ENCODE measurements at places on chromosomes 5 and 9.

DNA sequence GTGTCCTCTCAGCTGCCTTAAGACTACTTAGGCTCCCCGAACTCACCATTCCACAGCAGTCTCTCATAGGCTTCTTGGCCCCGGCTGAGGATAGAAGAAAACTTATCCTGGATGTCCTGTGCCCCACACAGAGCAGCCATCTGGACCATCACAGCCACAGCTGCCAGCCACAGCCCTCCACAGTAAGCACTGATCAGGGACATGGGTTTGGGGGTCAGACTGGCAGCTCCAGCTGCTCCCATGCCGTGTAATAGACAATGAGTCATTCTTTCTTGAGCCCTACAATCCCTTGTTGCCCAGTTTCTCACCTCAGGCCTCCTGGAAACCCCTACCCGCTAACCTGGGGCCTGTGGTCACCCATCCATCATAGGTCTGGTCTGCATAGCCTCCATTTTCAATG lies 5.7 kb downstream of the CREB3 start:
- DNase-seq = no peak

- DNase-seq = no peak
Measured at GRCh38 chr9:80378669-80379293, 807.0 kb downstream of the TLE4 start.

- DNase-seq = no peak
Measured at GRCh38 chr9:91178281-91179236, 183.2 kb downstream of the AUH start.

DNA sequence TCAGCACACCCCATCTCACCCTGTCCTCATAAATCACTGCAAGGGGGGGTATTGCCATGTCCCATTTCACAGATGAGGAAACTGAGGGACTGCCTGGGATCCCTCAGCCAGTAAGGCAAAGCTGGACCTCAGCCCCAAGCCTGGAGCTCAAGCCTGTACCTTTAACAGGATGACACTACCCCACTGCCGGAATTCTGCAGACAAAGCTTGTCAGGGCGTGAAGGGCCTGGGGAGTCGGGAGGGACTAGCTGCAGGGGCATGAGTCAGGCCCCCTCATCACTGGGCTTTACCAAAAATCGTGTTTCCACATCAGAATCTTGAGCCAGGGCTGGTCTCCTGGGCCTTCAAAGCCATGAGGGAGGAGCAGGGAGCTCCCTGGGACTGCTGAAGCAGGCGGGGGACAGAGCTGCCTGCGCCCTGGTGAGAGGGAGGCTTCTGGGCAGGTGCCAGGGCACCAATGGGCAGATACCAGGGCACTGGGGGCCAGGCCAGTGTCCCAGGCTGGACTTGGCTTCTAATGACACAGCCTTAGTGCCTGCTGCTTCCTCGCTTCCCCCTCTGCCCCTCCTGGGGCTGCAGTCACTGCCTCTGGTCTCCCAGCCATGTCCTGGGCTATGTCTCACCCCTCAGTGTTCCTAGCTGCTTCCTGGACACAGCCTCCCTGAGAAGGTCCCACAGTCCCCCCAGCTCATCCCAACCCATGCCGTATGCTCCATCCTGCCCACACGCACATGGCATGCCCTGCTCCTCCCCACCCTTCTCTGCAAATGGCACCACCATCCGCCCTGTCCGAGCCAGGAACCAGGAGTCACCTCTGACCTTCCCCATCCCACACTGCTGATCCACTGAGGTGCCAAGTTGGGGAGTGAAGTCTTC lies 80.7 kb downstream of the LMX1B start:
- DNase-seq = no peak

DNA sequence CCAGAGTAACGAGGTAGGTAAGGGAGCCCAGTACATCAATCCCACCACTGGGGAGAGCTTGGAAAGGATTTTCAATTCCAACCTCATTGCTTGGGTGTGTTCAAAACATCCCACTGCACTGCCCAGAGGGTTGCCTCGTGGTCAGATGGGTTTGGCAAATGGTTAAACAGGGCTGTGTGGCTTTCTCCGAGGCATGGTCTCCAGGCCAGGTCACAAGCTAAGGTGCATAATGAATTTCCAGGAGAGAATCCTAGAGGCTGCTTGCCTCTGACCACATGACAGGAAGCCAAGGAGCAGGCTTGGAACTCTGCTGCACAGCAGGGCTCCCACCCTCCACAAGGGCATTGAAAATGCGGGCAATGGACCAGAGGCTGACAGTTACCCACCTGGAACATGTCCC lies 51.6 kb downstream of the DAP start:
- DNase-seq = no peak

DNA sequence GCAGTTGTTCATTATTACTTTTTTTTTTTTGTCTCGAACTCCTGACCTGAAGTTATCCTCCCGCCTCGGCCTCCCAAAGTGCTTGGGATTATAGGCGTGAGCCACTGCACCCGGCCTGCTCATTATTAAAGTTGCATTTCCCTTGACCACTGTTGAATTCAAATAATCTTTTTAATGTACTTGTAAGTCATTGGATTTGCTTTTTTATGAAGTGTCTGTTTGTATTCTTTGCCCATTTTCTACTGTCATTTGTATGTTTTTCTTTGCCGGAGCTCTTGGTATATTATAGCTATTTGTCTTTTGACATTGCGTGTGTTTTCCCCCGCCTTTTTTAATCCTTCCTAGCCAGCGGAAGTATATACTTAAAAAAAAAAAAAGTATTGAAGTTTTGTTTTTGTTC lies 22.0 kb downstream of the LRRTM2 start:
- no peak for DNase-seq

GRCh38 chr9:128729766-128730517 lies 6.0 kb upstream of the ZDHHC12 start:
- DNase-seq = no peak

GRCh38 chr5:113510836-113511451 lies 2.5 kb upstream of the YTHDC2 start:
- DNase-seq = peak; percentile 38

DNA sequence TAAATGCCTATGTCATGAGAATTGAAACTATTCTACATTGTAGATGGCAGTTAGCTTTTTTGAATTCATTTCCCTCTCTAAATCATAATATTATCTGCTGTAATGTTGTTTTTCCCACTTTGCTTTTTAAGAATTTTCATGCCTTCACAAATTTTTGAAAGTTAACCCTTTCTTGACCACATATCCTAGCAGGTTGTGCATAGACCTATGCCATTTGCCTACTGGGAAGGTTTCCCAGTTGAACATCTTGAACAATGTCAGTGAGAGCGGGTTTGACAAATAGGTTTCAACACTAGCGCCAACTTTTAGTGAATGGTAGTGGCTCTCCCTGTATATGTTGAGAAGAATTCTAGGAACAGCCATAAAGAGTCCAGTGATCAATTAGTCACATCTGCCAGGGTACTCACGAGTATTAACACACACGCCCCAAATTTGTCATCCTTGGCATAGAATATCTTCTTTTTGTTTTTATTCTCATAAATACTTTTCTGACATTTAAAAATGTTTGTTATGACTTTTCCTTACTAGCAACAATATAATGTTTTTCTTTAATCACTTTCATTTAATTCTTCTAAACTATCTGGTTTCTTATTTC lies 307.6 kb downstream of the PJA2 start:
- DNase-seq = no peak

- DNase-seq = no peak
Measured at GRCh38 chr9:93461414-93461743, 8.0 kb upstream of the FAM120AOS start.

DNA sequence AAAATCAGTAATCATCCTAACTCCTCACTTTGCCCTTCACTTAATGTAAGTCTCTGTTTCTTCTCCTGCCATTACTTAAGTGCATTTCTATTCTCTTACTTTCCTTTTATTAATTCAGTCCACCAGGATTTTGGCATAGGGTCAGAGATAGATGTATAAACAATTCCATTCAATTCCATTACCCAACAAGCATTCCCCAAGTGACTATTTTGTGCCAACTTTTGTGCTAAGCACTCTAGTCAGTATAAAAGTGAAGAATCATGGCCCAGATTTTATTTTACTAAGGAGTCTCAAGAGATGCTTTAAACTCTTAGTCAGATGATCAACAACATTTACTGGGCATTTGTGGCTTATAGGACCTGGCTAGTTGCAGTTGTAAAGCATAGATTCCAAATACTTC lies 159.3 kb downstream of the DMAC1 start:
- no peak for DNase-seq

- DNase-seq = no peak
Measured at GRCh38 chr5:150860246-150860821, 14.0 kb downstream of the IRGM start.

- DNase-seq = no peak
Measured at GRCh38 chr5:17357504-17357903, 140.1 kb downstream of the BASP1 start.

DNA sequence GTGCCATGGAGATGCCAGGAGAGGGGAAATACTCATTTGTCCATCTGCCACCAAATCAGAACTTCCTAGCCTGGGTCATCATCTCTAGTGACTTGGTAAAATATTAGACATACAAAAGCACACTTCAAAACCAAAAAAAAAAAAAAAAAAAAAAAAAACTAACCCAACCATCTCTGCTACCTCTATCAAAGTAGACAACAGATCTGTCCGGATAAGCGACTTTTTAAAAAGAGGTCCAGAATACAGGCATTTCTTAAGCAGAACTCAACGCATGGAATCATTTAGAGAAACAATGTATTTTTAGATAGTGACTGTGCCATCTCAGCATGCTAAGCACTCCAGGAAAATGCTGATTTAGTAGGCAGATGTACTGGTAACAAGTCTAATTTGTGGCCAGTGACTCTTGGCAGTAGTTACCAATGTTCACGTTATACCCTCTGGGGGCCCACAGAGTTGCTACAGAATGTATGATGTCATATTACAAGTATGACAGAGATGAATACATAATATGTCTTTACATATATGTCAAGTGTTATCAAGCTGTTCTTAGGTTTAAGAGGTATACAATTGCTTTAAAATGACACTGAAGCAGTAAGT lies 107.8 kb downstream of the SMIM23 start:
- no peak for DNase-seq

Data from activated CD4-positive, alpha-beta T cell treated with anti-CD3 and anti-CD28 coated beads, Interleukin-2, amount 50 U/mL, for 16 hours (primary cell).